Spinal cord (tissue), 10 donors: ENCODE measurements at places on chromosomes 11 and 22. TPM values are rescaled to one million over a fixed set of nuclear protein-coding genes. Genes with fewer than 3 reads are reported as not detected.

Gene SELENOM
- 40.2 TPM for polyA plus RNA-seq

DNA sequence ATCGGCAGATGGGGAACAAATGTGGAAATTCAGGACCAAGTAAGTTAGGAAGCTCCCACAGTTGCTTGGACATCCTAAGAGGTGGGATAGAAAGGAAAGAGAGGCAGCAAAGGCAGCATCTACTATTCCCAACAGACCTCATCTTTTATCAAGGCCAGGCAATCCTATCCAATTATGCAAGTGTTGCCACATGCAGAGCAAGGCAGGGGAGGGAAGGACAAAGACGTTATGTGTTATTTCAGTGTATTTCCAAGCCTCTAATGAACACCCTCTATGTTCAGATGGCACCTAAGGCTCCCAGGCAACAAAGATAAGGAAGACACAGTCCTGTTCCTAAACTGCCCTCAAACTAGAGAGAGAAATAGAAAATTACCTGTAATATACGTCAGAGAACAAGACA is 9.2 kb downstream of the TIGD3 start:
- no peak for DNase-seq

DNA sequence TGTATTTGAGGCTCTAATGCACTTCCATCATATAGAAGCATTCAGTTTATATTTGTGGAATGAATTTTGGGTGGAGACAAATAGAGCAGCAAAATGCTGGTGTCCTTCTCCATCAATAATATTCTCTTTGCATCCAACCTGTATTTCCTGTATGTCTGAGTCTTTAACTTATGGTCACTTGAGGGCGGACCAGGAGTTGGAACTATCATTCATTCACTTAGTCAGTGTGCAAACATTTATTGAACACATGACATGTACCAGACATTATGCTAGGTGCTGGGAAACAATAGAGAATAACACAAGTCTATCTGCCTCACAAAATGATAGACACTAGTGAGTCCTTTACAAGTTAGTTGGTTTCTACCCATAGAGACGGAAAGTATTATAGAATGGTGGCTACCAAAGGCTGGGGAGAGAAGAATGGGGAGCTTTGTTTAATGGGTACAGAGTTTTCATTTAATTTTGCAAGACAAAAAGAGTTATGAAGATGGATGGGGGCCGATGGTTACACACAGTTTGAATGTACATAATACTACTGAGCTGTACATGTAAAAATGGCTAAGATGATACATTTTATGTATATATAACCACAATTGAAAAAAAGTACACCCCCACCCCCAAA is 4.6 kb upstream of the TMEM123 start:
- DNase-seq: no peak

Gene IGLL1
- polyA plus RNA-seq: not detected

DNA sequence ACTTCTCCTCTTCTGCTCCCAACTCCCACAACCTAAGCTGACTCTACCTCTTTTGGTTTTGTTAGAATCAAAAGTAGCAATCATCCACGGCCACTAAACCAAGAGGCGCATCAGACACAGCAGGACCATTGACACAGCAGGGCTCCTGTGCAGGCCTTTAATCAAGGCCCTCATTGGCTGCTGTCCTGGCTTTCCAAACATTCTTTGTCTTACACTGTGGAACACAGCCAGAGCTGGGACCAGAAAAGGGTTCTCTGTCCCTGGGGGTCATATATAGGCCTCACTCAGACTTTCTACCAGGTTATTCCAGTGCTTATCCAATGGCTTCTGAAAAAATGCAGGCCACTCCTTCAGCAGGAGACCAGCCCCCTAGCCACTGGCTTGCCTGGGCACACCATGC is 212.7 kb upstream of the NTM start:
- DNase-seq: no peak

Gene C22orf31
- polyA plus RNA-seq: not detected

DNA sequence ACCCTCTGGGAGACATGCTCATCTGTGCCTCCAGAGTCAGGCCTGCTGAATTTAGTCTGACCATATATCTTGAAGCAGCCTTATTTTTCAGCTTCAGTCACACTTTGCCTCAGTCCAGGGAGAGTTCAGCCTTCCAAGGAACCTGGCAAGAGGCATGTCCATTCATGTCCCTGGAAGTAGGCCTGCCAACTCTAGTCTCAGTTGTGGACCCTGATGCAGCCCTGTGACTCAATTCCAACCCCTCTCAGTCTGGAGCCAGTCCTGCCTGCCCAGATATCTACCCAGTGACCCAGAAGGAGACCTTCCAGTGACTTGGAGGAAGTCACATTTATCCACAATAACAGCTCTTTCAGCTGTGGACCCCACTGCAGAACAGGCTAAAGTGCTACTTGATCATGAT is 566.6 kb downstream of the TMEM135 start:
- DNase-seq: no peak

Gene SCGB1A1
- not detected for polyA plus RNA-seq

Gene KCNE3
- 3.4 TPM for polyA plus RNA-seq

Gene FZD4
- 8.4 TPM for polyA plus RNA-seq

DNA sequence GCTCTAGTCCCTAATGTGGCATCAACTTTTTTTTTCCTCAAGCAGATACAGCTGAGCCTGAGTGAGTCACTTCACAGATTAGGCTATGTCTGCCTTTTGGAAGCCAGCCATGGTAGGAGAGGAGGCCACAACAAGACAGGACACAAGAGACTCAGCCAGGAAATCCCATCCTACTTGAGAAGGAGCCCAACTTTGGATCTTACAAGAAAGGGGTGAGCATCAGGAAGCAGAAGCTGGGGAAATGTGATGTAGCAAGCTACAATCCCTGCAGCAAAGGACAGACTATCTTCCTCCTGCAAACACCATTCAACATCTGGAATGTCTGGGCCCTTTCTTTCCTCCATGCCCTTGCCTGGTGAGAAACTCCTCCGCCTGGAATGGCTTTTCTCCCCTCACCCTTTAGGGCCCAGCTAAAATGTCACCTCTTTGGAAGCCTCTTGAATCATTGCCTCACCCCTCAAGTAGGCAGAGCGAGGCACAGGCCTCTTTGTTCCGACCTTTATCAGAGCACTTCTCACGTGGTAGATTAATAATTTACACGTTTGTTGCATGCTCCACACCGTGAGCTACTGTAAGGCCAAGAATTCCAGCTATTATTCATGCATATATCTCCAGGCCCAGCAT is 156.4 kb upstream of the PITPNB start:
- no peak for DNase-seq

DNA sequence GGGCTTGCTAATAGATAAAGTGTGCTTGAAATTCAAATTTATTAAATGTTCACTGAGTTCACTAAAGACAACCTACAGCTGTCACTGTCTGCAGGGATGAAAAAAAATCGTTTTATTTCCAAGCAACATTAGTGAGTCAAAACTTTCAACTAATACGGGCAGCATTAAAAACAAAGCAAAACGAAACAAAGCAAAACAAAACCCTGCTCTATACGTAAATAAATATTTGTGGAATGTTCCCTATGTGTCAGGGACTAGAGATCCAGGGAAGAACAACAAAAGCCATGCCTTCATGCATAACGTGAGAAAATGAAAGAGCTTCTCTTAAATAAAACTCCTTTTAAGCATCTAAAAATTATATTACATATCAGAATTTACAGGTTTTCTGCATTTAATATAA is 553 bp downstream of the NAALAD2 start:
- DNase-seq: peak; percentile 44

- no peak for DNase-seq
Observed at GRCh38 chr11:129910360-129910759, 15.0 kb upstream of the NFRKB start.

- no peak for DNase-seq
Observed at GRCh38 chr11:127994736-127995135, 592.6 kb downstream of the ETS1 start.

Gene GALNT18
- polyA plus RNA-seq: 10.0 TPM

- no peak for DNase-seq
Observed at GRCh38 chr11:44530413-44531115, 34.9 kb upstream of the CD82 start.

DNA sequence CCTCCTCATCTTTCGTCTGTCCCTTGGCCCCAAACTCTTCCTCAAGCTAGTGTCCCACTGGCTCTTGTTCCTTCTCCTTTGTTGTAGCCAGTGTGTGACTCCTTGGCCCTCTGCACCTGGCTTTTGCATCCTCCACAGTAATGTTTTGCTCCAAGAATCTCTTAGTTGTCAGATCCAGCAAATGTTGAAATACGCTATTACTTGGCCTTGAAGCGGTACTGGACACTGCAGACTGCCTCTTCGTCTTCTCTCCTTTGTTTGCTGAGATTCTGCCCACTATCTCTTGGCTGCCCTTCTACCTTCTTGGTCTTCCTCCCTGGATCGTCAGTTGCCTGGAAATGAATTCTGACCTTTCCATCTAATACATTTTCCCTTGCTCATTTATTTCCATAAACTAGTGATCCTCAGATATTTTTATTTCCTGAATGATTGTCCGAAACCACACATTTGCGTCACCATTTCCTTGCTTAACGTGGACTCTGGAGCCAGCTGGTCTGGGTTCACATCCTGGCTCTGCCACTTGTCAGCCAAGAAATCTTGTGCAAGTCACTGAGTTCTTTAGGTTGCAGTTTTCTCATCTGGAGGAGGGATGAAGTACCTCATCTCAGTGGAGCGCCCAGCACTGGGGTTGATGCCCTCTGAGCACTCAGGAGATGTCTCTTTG is 113.6 kb downstream of the LDLRAD3 start:
- no peak for DNase-seq

GRCh38 chr11:64809781-64810241 is 540 bp downstream of the MEN1 start:
- no peak for DNase-seq
